ENCODE measurements at places on chromosomes 2 and 18.
A peak's percentile ranks its signal among the peaks of the same experiment; 100 is the strongest.

- DNase-seq: no peak
These were observed 134.6 kb downstream of the CABLES1 start for GRCh38 chr18:23269928-23270327.

DNA sequence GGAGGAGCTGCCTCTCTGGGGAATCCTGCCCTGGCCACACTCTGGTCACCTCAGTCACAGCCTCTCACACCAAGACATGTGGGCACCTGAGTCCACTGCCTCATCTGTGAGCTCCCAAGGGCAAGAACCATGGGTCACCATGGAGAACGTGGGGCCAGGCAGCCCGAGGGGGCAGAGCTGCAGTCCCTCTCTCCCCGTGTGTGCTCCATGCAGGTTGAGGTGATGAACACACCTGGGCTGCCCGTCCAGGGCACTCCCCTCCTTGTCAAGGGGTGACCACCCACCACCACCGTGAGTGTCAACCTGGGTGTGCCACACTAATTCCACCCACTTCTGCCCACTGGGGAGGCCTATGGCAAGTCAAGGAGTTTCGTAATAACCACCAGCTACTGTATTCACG, 159.6 kb upstream of the RAB6C start:
- DNase-seq: no peak

- DNase-seq: no peak
These were observed 243.6 kb downstream of the HDAC4 start for GRCh38 chr2:239157269-239157668.

GRCh38 chr2:46951290-46952064, 35.9 kb upstream of the MCFD2 start:
- DNase-seq: no peak

DNA sequence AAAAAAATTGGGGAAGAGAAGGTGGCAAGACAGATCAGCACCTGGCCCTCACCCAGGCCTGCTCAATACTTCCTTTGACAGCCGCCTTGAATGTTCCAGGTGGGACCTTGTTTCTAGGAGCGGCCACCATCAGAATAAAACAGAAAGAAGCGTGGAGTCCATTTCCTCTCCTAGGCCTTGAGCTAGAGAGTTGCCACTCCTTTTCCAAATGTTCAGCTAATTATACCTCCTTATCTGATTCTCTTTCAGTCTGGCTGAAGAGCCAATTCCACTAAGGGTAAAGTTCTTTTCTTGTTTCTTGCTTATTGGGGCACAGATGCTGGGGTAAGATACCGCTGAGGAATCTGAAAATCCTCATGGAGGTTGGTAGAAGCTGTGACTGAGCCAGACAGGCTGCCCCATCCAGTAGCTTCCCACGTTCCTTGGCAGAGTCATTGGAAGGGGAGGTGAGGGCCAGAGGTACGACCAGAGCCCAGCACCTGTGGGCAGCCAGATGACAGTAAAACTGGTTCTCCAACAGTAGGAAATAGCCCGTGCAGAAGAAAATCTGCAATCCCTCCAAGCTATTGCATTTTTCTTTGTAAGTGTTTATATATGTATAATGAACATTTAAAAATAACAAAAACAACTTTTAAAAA, 51.5 kb downstream of the PLB1 start:
- no peak for DNase-seq

DNA sequence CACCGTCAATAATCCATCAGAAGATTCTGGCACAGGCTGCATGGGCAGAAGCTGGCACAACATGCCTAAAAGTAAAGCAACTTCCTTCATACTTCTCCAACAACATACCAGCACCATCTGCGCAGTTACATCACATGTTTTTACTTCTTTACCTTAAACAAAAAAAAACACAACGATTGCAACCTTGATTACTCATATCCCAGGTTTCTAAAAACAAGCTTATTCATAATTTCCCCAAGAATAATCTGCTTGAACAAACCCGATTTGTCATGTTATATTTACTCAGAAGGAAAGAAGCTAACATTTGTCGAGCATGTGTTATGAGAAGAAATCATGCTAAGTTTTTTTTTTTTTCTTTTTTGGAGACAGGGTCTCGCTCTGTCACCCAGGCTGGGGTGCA, 54.7 kb downstream of the THADA start:
- DNase-seq: no peak

DNA sequence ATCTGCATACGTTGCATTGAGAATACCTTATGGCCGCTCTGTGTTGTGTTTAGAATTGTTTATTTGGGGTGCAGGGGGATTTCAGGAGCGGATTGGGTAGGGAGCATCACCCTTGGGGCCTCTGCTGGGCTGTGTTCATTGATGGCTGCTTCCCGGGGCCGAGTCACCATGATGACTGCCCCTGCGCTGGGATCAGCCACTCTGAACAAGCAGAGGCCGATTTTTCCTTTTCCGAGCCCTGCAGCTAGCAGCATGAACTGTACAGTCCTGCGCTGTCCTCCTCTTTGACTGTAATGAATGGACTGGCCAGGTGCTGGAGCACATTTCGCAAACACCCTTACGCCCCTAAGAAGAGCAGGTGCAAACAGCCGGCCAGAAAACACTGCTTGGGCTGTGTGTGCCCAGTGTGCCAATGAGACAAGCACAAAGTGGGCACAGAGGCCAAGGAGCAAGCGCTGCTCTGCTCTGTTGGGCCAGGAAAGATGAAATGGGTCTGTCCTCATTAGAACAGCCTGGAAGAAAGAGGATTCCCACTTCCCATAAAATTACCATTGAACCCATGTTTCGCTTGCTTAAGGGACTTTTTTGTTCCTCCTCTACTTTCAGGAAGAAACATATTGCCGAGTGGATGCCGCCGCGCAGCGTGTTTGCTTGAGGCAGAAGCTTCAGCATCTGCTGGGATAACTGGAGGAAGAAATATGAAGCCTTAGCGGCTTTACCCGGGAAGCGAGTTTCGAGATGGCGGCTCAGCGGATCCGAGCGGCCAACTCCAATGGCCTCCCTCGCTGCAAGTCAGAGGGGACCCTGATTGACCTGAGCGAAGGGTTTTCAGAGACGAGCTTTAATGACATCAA, 82.7 kb downstream of the SH3BP4 start:
- no peak for DNase-seq

- no peak for DNase-seq
These were observed 15.5 kb upstream of the NPPC start for GRCh38 chr2:231941673-231942072.

- DNase-seq: no peak
These were observed 64.5 kb downstream of the TACR1 start for GRCh38 chr2:75134860-75135259.

- no peak for DNase-seq
These were observed 20.1 kb downstream of the PLEKHB2 start for GRCh38 chr2:131125195-131125757.

GRCh38 chr2:120738786-120739437, 3.2 kb downstream of the GLI2 start:
- DNase-seq: no peak

DNA sequence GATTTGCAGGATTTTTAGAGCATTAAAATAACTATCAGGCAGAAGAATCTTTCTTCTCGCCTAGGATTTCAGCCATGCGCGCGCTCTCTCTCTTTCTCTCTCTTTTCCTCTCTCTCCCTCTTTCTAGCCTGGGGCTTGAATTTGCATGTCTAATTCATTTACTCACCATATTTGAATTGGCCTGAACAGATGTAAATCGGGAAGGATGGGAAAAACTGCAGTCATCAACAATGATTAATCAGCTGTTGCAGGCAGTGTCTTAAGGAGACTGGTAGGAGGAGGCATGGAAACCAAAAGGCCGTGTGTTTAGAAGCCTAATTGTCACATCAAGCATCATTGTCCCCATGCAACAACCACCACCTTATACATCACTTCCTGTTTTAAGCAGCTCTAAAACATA, 137.0 kb downstream of the MEIS1 start:
- DNase-seq: no peak

GRCh38 chr2:185201063-185201462, 537.5 kb upstream of the FSIP2 start:
- no peak for DNase-seq

DNA sequence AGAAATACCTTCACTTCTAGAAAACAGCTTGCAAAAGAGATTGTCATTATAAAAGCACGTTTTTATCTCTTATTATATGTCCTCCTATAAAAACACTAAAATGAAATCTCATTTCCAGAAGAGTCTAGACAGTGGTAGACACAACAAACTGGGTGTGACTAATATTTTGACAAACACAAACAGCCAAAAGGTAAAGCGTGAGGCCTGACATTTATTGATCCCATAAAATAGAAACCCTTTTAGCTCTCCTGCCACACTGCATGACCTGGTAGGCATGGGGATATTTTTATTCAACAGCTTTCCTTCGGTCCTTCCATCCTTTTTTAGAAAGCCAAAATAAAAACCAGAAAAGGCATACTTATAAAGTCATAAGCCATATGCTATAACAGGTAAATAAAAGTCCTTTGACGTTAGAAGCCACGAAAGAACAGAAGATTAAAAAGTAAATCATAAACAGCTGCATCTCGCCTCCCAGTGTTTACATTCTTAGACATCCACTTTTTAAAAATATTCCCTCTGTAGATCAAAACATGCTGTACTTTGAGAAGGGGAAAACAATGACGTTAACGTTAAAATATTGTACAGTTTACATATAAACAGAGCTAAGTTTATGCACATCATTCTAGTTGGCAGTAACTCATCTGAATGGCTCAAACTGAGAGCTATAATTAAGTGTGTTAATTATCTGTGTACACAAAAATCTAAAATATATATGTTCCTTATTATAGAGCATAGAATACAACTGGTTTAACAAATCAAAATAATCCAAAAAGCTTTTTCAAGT, 44.6 kb downstream of the IRS1 start:
- DNase-seq: no peak

DNA sequence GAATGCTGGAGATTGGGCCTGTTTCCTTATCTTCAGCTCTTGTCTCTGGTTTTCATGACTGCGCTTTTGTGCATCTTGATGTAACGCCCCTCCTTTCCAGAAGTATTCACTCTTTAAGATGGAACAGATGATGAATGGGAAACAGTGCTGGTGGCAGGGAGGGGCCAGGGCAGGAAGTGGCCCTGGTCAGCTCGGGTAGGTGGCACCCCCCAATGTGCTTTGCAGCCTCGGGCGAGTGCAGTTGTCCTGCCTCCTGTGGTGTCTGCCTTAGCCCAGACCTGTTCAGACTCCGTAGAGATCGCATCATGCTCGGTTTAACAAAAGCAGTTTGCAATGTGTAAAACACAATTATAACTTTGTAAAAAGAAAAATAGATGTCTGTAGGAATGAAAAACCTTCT, 17.0 kb upstream of the MGAT4A start:
- DNase-seq: no peak

- DNase-seq: no peak
These were observed 231.7 kb downstream of the PARD3B start for GRCh38 chr2:204776781-204777559.

DNA sequence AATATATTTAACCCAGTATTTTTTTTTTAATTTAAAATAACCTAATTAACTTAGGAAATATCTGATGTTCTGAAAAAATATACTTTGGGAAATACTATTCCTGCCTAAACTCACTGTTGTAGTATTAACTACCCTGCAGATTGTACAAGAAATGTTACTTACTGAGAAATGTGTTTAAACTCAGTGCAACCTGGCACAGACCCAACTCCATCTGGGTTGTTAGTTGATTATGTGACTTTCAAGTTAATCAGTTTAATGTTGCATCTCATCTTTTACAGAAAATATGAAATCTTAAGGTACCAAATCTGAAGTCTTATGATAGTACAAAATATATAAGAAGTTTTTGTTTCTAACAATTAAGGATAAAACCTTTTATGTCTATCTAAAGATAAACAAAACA, 27.3 kb downstream of the VAPA start:
- no peak for DNase-seq

DNA sequence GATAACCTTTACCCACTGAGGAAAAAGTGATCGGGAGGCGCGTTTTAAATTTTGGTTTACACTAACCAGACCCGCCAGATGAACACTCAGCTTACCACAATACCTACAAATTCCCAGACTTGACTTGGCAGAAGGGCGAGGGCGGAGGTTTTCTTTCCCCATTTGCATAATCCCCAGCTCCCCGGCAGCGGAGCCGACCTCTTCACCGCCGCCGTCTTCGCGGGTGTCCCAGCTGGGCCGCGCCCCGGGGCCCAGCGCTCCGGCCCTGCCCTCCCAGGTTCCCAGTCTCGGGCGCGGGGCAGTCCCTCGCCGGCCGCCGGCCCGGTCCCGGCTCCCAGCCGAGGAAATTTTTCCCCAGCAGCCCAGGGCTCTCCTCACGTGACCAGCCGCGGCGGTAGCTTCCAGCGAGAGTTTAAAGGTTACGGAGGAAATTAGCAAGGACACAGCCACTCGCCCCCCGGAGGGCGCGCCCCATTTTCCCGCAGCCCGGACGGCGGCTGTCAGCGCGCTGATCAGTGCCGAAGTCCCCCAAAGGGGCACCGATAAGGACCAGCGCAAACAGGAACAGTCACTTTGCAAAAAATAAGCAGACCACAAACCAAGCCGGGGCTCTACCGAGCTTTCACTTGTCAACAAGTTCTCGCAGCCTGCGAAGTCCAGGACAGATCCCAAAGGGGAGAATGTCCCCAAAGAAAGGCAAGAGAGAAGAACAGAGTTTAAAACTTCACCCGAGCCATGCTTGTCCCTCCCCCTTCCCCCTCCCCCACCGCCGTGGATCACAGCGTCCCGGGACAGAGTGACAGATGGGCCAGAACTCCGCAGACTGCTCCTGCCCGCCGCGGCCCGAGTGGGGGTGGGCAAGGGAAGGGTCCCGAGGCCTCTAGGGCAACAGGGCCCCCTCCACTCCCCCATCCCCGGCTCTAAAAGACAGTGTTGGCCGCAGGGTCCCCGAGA, 1.3 kb upstream of the PRKCE start:
- DNase-seq: peak; percentile 39

DNA sequence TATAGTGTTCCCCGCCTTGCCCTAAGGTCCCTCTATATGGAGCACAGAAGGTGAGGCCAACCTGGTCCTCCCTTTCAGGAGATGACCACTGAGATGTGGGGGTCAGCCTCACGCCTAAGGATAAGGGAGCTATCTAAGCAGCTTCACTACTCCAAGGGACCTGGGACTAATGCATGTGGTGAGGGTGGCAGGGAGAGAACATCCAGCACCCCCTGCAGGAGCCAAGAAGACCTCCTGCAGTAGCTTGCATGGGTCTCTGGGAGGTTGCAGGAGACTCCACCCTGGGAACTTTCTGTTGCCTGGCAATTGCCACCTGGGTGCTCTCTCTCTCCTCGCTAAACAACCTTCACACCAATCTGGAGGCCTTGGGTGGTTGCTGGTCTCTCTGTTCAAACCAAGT, 93.0 kb upstream of the KLHL29 start:
- DNase-seq: no peak

DNA sequence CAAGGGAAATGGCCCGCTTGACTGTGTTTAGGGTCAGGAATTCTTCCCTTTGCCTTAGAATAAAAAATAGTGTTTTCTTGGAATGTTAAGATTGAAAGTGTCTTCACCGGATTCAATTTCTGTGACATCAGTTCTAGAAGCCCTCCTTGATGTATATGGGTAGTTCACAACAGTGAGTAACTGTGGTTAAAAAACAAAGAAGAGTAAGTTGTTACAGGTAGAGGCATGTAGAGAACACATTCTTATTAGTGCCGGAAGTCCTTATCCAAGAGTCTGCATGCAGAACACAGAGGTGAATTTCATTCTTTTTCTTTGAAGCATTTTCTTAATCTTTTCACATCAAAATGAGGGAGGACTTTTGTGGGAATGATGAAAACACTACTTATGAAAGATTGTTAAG, 105.5 kb downstream of the FMNL2 start:
- DNase-seq: no peak

Measured in activated CD4-positive, alpha-beta T cell treated with anti-CD3 and anti-CD28 coated beads for 24 hours (primary cell).